ENCODE measurements at places on chromosomes 2 and 18.
A peak's percentile ranks its signal among the peaks of the same experiment; 100 is the strongest.

GRCh38 chr2:151833984-151834383 lies 5.8 kb upstream of the ARL5A start:
- DNase-seq, result no peak

DNA sequence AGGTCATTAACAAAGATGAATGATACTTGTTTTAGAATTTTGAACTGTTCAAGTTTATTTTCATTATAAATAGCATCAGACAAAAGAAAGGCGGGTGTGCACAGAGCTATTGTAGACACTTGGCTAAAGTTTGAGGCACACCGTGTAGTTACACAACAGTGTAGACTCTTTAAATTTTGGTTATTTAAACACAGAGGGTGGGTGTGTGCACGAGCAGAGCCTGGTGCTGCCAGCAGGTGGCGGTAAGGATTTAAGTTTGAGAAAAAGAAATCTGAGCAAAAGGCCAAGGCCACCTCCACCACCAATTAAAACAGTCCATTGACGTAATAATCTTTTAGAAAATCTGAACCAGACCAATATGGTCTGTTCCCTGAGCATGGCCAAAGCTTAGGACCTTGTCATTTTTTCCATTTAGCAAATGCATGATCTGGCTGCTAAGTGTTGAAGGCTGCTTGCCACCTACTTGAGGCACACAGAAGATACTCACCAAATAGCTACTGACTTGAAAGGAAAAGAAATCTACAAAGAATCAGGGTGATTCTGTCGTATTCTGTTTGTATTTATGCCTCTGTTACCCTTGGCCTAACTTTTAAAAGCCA lies 14.3 kb downstream of the COPS7B start:
- peak; percentile 40 for DNase-seq

DNA sequence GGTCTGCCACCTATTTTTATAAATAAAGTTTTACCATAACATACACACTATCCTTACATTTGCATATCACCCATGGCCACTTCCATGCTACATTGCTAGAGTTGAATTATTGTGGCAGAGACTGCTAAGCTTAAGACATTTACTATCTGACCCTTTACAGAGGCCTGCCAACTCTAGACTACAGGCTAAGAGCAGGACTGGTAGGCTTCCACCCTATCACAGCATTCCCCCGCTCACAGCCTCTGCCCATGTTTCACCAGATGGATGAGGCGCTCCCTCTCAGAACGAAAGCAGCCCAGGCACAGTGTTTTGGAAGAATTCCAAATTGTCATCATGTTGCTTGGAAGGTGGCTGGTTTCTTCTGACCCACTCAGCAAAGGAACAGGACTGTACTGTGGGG lies 91.7 kb upstream of the SLC35G4 start:
- no peak for DNase-seq

- DNase-seq, result no peak
Observed at GRCh38 chr2:241891315-241891987, 21.9 kb downstream of the RTP5 start.

- DNase-seq, result no peak
Observed at GRCh38 chr18:64103986-64104385, 44.9 kb downstream of the LINC00305 start.

Measured in astrocyte of the spinal cord (primary cell).